ENCODE measurements at places on chromosomes 11 and 22. TPM values are rescaled to one million over a fixed set of nuclear protein-coding genes. Genes with fewer than 3 reads are reported as not detected.

DNA sequence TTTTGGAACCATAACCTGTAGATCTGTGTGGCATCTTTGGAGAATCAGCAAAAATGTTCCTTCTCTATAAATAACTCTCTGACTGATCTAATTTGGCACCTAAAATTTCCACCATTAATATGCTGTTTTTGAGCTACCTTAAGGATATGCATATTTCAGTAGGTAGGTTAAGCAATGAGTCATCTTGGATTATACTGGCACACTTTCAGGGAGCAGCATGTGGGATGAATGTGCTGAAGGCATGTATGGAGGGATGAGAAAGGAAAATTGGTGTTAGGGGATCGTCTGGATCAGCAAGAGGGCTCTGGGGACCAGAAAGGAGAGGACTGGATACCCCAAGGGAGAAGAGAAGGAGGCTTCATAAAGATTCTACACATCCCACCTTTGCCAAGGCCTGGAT lies 44.6 kb upstream of the ELF5 start:
- H3K4me1 ChIP-seq = no peaks in the 10 kb centered on the region
- DNase-seq = no peak
- no peaks in the 10 kb centered on the region for H3K27me3 ChIP-seq
- H3K36me3 ChIP-seq = no peaks in the 10 kb centered on the region
- H3K27ac ChIP-seq = no peak overlapping the region
- H3K4me3 ChIP-seq = no peak overlapping the region

DNA sequence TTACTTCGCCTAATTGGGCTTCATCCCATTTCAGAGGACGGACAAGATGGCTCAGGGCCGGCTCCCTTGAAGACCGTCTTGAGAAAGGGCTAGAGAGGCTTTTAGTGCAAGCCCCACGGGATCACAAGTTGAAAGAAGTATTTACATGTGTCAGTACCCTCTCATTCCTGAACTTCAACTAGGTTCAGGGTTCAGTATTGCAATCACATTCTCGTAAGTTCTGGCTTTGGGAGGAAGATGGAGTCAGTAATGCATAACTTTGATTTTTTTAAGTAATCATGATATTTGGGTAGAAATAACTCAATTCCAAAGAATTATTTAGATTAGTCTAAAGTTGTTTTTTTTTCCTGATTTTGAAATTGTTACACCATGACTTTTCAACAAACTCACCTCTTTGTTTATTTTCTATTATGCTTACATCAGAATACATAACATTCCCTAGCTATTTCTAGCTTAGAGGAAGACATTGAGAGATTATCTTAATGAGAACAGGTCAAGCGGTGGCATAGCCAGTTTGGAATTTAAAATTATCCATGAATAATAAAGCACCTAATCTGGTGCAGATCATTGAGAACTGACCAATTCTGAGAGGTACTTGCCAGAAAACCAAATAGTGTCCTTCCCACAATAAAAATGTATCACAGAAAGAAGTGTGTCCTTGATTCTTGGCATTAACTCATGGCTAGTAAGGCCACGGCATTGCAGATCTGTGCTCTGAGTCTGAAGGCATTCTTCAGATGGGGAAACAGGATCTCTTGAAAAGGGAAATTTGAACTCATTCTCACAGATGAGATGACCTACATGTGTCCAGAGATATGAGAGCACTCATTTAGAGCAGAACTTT lies 92.1 kb upstream of the BLID start:
- DNase-seq = no peak
- H3K27me3 ChIP-seq = peaks cover 12% of the 10 kb centered on the region
- peaks cover 45% of the 10 kb centered on the region for H3K4me1 ChIP-seq
- peak overlapping the region; percentile 30 for H3K27ac ChIP-seq

The SCN3B gene
- 2.5 TPM for total RNA-seq

GRCh38 chr11:29260939-29261705 lies 755.7 kb downstream of the KCNA4 start:
- no peaks in the 10 kb centered on the region for H3K27me3 ChIP-seq
- H3K27ac ChIP-seq = no peak overlapping the region
- no peak for DNase-seq
- H3K4me3 ChIP-seq = no peak overlapping the region
- no peaks in the 10 kb centered on the region for H3K4me1 ChIP-seq
- no peaks in the 10 kb centered on the region for H3K36me3 ChIP-seq

The LDHAL6A gene
- total RNA-seq = not detected

The SNX32 gene
- total RNA-seq = 4.2 TPM

- H3K27me3 ChIP-seq = no peaks in the 10 kb centered on the region
- H3K36me3 ChIP-seq = peaks cover 42% of the 10 kb centered on the region
- DNase-seq = no peak
- H3K4me3 ChIP-seq = peak overlapping the region; percentile 7
Measured at GRCh38 chr22:33429281-33429680, 371.1 kb upstream of the SYN3 start.

- DNase-seq = no peak
- H3K27me3 ChIP-seq = peaks cover 54% of the 10 kb centered on the region
- H3K4me1 ChIP-seq = peaks cover 14% of the 10 kb centered on the region
- no peak overlapping the region for H3K4me3 ChIP-seq
Measured at GRCh38 chr11:76321340-76321739, 59.6 kb downstream of the THAP12 start.

GRCh38 chr11:12291313-12291712 lies 86.1 kb upstream of the PARVA start:
- H3K4me3 ChIP-seq = no peak overlapping the region
- no peaks in the 10 kb centered on the region for H3K27me3 ChIP-seq
- H3K27ac ChIP-seq = no peak overlapping the region

DNA sequence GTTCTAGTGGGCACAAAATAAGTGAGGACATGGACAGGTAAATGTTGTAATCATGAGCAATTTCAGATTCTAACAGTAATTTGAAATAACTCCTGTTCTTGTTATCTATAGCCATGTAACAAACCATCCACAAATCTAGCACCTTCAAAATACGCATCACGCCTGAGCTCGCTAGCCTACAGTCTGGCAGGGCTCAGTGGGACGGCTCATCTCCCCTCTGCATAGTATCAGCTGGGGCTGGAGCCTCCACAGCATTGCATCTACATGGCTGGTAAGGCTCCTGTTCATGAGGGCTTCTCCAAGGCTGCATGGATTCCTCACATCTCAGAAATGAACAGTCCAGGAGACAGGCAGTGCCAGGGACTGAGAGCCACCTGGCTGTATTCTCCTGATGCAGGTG lies 112.6 kb downstream of the KCNQ1 start:
- H3K4me1 ChIP-seq = peaks cover 12% of the 10 kb centered on the region
- H3K27ac ChIP-seq = no peak overlapping the region
- H3K4me3 ChIP-seq = no peak overlapping the region

The JAM3 gene
- 6.3 TPM for total RNA-seq

DNA sequence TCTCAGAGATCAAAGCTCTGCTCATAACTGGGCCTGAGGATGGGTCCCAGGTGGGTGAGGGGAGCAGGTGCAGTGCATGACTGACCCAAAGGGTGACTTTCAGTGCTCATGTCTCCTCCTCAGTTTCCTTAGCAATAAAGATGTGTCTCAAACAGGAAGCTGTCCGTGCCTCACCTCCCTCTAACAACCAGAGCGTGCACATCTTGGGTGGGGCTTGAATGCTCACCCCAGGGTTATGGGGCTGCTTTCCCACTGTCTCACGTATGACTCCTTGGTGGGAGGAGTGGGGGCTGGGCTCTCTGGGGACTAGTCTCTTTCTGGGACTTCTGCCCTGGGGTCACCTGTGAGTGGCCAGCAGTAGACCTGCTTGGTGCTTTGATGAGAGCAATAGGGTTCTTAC lies 53.9 kb upstream of the PHOX2A start:
- peaks cover 20% of the 10 kb centered on the region for H3K36me3 ChIP-seq
- H3K27ac ChIP-seq = no peak overlapping the region
- DNase-seq = no peak
- no peak overlapping the region for H3K4me3 ChIP-seq
- no peaks in the 10 kb centered on the region for H3K4me1 ChIP-seq

The ZNF70 gene
- 12.3 TPM for total RNA-seq

The BBOX1 gene
- total RNA-seq = 0.27 TPM

The TEAD1 gene
- total RNA-seq = 91.8 TPM

Data from type B pancreatic cell (in vitro differentiated cells).